ENCODE measurements at places on chromosomes 4 and X. TPM values are rescaled to one million over a fixed set of nuclear protein-coding genes. Genes with fewer than 3 reads are reported as not detected.

The TNMD gene
- not detected for total RNA-seq

The FGD1 gene
- total RNA-seq, result 21.5 TPM

The EFHC2 gene
- total RNA-seq, result 0.11 TPM

The CCDC158 gene
- total RNA-seq, result not detected

- no peaks in the 10 kb centered on the region for H3K27me3 ChIP-seq
- peaks cover 7% of the 10 kb centered on the region for H3K4me1 ChIP-seq
- DNase-seq, result peak; percentile 45
- H3K36me3 ChIP-seq, result no peaks in the 10 kb centered on the region
- no peak overlapping the region for H3K4me3 ChIP-seq
- no peak overlapping the region for H3K27ac ChIP-seq
These were observed 124.2 kb downstream of the NFKB1 start for GRCh38 chr4:102625232-102625930.

DNA sequence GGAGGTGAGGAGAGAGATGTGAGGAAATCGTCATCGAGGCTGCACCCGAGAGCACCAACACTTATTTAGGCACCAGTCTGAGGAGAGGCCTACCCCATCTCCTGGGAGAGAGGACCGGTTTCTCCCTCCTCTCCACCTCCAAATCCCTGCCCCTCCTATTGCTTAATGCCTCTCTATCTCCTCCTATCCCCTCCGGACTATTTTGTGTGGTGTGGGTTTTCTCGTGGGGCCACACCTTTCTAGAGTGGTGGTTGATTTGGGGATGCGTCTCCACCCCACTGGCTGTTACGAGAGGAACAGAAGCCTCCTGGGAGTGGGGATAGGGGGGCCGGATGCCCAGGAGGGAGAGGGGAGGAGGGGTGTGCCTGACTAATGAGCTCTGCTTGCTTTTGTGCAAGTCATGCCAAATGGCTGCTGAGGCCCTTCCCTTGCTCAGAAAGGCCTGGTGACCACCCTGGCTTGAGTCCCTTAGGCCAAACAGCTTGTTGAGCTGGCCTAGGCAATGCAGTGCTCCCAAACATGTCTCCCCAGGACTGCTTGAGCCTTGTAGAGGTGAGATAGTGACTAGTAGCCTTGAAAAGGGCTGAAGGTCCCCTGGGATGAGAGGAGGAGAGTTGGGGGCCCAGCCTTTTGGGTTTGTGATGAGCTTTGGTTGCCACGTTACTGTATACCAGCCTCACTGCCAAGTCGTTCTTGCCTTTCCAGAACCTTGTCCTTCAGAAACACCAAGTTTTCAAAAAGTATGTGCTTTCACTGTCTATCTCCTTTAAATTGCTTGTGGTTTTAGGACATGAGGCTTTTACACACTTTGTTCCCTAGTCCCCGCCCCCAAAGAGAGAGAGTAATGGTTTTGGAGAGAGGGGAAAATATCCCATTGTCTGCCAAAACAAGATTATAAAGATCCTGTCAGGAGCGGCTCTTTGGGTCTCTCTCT is 1.2 kb downstream of the MSN start:
- peak; percentile 85 for DNase-seq
- H3K27ac ChIP-seq, result peak overlapping the region; percentile 93
- peaks cover 20% of the 10 kb centered on the region for H3K4me1 ChIP-seq
- peak overlapping the region; percentile 77 for H3K4me3 ChIP-seq

DNA sequence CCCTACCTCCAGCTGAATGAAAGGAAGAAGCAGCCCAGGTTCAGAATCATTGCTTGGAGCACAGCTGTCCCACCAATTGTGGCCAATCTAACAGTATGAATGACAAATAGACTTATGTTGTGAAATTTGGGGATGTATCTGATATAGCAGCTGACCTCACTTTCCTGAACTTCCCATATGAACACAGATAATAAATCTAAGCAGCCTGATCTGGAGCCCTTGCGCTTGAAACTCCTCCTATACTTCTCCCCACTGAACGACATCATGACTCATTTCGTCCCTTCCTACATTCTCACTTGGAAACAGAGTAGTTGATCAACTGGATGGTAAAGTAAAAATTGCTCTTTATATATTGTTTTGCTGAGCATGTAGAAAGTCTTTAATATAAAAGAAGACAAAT is 24.2 kb upstream of the AMELX start:
- H3K27ac ChIP-seq, result no peak overlapping the region
- no peak for DNase-seq
- H3K4me1 ChIP-seq, result no peaks in the 10 kb centered on the region
- H3K4me3 ChIP-seq, result no peak overlapping the region
- peaks cover 16% of the 10 kb centered on the region for H3K27me3 ChIP-seq
- H3K36me3 ChIP-seq, result no peaks in the 10 kb centered on the region

DNA sequence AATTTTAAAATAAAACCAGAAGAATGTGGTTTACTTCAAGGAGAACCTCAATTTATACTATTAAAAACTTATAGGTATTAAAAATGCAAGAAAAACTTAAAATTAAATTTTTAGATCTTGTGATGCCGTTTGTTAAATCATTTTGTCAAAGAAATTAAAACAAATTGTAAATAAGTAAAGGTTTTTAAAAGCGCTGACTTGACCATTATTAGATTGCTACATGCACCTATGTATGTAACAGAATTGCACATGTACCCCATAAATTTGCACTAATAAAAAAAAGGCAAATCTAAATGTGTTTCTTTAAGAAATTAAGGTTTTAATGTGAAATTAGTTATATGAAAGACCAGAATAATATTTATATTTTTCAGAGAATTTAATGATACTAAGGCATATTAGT is 156.1 kb downstream of the LARP7 start:
- H3K36me3 ChIP-seq, result no peaks in the 10 kb centered on the region
- DNase-seq, result no peak
- no peak overlapping the region for H3K27ac ChIP-seq
- no peaks in the 10 kb centered on the region for H3K27me3 ChIP-seq

DNA sequence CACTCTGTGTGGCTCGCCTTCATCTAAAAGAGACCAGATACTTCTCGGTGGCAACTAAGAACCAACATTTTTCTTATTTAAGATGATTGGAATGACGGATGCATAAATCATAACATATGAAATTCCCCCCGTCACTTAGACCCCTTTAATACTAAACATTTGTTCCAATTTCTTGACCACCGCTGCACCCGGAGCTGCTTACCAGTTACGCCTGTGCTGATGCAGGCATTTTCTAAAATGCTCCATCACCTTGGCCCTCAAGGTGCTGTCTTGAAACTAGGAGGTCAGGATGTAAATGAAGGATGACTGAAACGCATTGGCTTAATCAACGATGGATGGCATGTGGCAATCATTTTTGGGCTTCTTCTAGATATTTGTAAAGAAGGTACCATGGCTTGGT is 130.0 kb downstream of the CPZ start:
- H3K4me1 ChIP-seq, result no peaks in the 10 kb centered on the region
- H3K27ac ChIP-seq, result no peak overlapping the region
- no peak overlapping the region for H3K4me3 ChIP-seq
- no peak for DNase-seq
- H3K27me3 ChIP-seq, result peaks cover 64% of the 10 kb centered on the region

DNA sequence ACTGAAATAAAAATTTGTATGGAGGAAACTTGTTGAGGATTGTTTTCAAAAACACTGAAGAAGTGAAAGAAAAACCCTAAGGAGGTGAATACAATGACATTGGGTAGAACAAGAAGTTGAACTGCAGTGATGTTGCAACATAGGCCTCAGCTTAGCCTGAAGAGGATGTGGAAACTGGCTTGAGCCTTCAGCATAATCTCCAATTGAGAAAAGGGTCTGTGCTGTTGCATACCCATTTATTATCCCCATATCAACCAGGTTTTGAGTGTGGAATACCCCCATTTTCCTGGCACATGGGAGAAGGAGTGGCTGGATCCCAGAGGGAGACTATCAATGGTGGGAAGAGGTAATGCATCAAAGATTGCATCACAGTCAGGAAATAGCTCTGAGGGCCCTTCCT is 695.0 kb upstream of the HS3ST1 start:
- no peak for DNase-seq
- no peaks in the 10 kb centered on the region for H3K4me1 ChIP-seq
- H3K36me3 ChIP-seq, result no peaks in the 10 kb centered on the region
- H3K27me3 ChIP-seq, result no peaks in the 10 kb centered on the region

DNA sequence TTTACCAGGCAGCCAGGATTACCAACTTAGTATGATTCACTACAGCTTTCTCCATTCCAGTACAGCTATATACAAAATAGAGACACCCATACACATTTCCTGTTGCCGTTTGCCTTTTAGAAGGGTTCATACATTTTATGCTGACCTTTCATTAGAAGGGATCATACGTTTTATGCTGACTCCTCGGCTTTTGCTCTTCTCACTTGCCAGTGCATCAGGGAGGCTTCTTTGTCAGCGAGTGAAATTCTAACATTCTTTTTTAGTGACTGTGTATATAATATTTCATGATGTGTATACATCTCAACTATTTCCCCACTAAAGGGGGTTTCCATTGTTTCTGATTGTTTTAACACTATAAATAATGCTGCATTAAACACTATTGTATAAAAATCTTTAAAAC is 552.6 kb downstream of the TRIML1 start:
- no peak for DNase-seq
- H3K27me3 ChIP-seq, result peaks cover 35% of the 10 kb centered on the region
- no peak overlapping the region for H3K4me3 ChIP-seq
- no peaks in the 10 kb centered on the region for H3K36me3 ChIP-seq
- no peak overlapping the region for H3K27ac ChIP-seq
- no peaks in the 10 kb centered on the region for H3K4me1 ChIP-seq

DNA sequence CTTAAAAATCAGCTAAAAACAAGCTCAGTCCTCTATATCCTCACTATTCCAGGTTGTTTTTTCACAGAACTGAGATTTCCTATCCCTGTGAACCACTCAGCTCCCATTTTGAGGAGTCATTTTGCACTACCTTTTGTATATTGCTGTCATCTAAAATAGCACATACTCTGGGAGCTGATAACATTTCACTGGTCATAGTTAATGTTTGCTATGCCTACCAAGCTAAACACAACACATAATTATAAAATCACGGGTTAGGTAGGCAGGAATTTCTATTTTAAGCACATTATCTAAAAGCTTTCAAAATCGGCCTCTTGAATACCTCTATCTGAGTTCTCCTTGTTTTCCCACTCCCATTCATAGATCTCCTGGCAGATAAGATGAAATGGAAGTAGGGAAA is 882.0 kb upstream of the INTU start:
- no peak overlapping the region for H3K4me3 ChIP-seq
- H3K27ac ChIP-seq, result no peak overlapping the region
- DNase-seq, result no peak

DNA sequence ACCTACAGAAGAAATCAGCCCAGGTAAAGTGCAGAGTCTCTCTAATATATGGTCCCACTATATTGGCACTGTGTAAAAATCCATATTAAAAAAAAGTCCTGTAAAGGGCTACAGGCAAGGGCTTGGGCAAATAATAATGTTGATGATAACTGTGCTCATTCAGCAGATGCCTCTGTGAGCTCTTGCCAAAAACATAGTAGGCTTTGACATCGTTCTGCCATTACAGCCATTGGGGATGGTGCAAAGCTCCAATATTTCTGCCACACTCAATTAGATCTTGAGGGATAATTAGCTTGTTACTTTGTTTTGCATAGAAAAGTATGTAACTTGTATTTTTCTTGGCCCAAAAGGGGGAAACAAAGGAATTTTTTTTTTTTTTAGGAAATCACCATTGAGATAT is 645.5 kb upstream of the FAM241A start:
- H3K4me1 ChIP-seq, result no peaks in the 10 kb centered on the region
- H3K27me3 ChIP-seq, result no peaks in the 10 kb centered on the region
- no peak overlapping the region for H3K27ac ChIP-seq
- H3K4me3 ChIP-seq, result no peak overlapping the region

GRCh38 chr4:10124167-10124930 is 7.8 kb upstream of the WDR1 start:
- no peak overlapping the region for H3K27ac ChIP-seq
- H3K27me3 ChIP-seq, result peaks cover 6% of the 10 kb centered on the region
- DNase-seq, result no peak
- no peaks in the 10 kb centered on the region for H3K4me1 ChIP-seq
- no peaks in the 10 kb centered on the region for H3K36me3 ChIP-seq
- no peak overlapping the region for H3K4me3 ChIP-seq

- no peaks in the 10 kb centered on the region for H3K4me1 ChIP-seq
- H3K4me3 ChIP-seq, result no peak overlapping the region
- DNase-seq, result no peak
- H3K27me3 ChIP-seq, result no peaks in the 10 kb centered on the region
- no peaks in the 10 kb centered on the region for H3K36me3 ChIP-seq
- H3K27ac ChIP-seq, result no peak overlapping the region
These were observed 55.8 kb downstream of the LRP2BP start for GRCh38 chr4:185339941-185340340.

GRCh38 chrX:1205681-1206611 is 6.5 kb downstream of the CRLF2 start:
- no peaks in the 10 kb centered on the region for H3K4me1 ChIP-seq
- no peaks in the 10 kb centered on the region for H3K27me3 ChIP-seq
- peak overlapping the region; percentile 22 for H3K4me3 ChIP-seq
- H3K27ac ChIP-seq, result no peak overlapping the region
- H3K36me3 ChIP-seq, result no peaks in the 10 kb centered on the region

DNA sequence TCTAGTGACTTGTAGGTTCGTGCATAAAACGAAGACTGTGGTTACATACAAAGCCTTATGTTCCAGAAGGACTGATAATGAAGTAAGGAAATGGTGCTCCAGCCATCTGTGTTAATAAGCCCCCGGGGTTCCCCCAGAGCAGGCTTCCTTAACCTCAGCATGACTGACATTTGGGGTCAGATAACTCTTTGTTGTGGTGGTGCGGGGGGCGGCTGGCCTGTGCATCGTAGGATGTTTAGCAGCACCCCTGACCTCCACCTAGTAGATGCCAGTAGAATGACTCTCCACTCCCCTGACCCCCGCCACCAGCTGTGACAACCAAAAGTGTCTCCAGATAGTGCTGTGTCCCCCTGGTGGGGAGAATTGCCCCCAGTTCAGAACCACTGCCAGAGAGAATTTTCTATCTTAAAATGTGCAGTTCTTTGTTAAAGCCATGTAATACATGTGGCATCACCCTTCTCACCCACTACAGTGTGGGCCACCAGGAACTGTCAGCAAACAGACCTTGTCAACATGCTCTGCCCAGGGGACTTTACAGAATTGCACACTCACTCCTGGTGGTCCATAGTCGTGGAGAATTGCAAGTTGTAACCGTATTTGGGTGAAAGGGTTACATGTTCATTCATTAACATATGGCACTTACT is 7.5 kb downstream of the SH3KBP1 start:
- peaks cover 3% of the 10 kb centered on the region for H3K27me3 ChIP-seq
- H3K27ac ChIP-seq, result no peak overlapping the region
- no peaks in the 10 kb centered on the region for H3K36me3 ChIP-seq
- no peak for DNase-seq

DNA sequence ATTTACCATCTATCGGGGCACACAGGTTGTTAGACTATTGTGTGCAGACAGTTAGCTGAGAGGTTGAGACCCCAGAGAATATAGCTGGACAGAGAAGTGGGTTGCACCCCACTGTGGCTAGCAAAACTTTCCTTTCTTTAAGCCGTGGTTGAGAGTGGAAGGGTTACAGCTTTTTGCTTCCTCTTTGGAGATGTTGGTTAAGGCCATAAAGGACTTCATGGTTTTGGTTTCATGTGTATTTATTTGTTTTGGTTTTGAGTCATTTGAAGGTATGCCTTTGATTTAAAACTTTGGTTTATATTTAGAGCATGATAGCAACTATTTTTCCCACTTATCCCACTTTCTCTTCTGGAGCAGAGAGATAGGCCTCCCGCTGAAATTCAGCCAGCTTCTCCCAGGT is 274.3 kb upstream of the IL1RAPL1 start:
- H3K4me3 ChIP-seq, result no peak overlapping the region
- no peaks in the 10 kb centered on the region for H3K27me3 ChIP-seq
- H3K36me3 ChIP-seq, result no peaks in the 10 kb centered on the region
- DNase-seq, result no peak

GRCh38 chr4:94504545-94504944 is 52.8 kb downstream of the PDLIM5 start:
- no peak for DNase-seq
- H3K27ac ChIP-seq, result no peak overlapping the region
- H3K4me1 ChIP-seq, result peaks cover 3% of the 10 kb centered on the region
- no peak overlapping the region for H3K4me3 ChIP-seq
- H3K36me3 ChIP-seq, result peaks cover 1% of the 10 kb centered on the region
